Vagina (tissue), 2 donors: ENCODE measurements at places on chromosomes 5 and 9. TPM values are rescaled to one million over a fixed set of nuclear protein-coding genes. Genes with fewer than 3 reads are reported as not detected.

FBLL1 gene
- not detected for total RNA-seq

ZDHHC11B gene
- total RNA-seq, result 2.7 TPM

CDH9 gene
- not detected for total RNA-seq

TBC1D2 gene
- total RNA-seq, result 28.0 TPM

RIGI gene
- total RNA-seq, result 11.3 TPM

NIM1K gene
- not detected for total RNA-seq

SEMA5A gene
- total RNA-seq, result 9.3 TPM

CKMT2 gene
- 3.4 TPM for total RNA-seq

MEIKIN gene
- total RNA-seq, result not detected

OR13J1 gene
- total RNA-seq, result not detected

DNA sequence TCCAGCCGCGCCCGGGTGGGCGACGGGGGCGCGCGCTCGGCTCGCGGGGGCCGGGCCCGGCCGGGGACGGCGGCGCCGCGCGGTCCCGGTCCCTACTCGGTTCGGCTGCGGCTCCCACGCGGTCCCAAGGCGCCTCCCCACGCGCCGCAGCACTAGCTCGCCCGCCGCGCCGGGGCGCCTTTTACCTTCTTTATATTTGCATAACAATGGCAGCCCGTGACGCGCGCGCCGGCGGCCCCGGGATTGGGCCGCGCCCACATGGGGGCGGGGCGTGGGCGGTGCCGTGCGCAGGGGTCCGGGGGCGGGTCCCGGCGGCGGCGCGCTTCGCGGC is at the start of gene NRARP:
NRARP (minus strand) TSS at position 154 of the 331 bp plus-strand sequence. CDS start 343 bp downstream, outside the sequence.
- H3K27ac ChIP-seq, result peak within 1 kb of the TSS; percentile 79
- H3K27me3 ChIP-seq, result peaks cover 8% of the 10 kb centered on the region

- DNase-seq, result no peak
- H3K27me3 ChIP-seq, result no peaks in the 10 kb centered on the region
- no peak overlapping the region for H3K4me3 ChIP-seq
- no peaks in the 10 kb centered on the region for H3K4me1 ChIP-seq
- H3K36me3 ChIP-seq, result no peaks in the 10 kb centered on the region
Observed at GRCh38 chr9:133202145-133202513, 6.9 kb downstream of the OBP2B start.

DNA sequence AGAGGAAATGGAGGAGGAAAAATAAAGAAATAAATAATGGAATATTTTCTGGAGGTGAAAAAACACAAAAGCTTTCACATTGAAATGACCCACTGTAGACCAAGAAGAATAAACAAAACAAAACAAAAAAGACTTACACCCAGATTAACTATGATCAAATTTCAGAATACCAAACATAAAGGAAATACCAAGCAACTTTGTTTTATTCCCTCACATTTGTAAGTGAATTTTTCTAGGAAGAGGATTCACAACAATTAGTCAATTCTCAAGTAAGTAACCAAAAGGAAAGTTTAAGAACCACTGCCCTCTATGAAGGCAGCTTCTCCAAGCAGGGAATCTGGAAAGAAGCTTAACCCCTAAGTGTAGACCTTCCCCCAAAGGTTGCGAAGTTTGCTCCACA is 29.6 kb upstream of the B4GALT1 start:
- H3K4me3 ChIP-seq, result no peak overlapping the region
- no peak for DNase-seq
- no peaks in the 10 kb centered on the region for H3K27me3 ChIP-seq
- H3K27ac ChIP-seq, result peak overlapping the region; percentile 31
- H3K36me3 ChIP-seq, result no peaks in the 10 kb centered on the region
- H3K4me1 ChIP-seq, result peaks cover 47% of the 10 kb centered on the region

- no peak overlapping the region for H3K4me3 ChIP-seq
- H3K27ac ChIP-seq, result no peak overlapping the region
- no peaks in the 10 kb centered on the region for H3K27me3 ChIP-seq
- H3K36me3 ChIP-seq, result no peaks in the 10 kb centered on the region
- H3K4me1 ChIP-seq, result no peaks in the 10 kb centered on the region
Observed at GRCh38 chr5:140083650-140084049, 30.3 kb upstream of the PURA start.

- no peaks in the 10 kb centered on the region for H3K4me1 ChIP-seq
- DNase-seq, result no peak
- no peak overlapping the region for H3K4me3 ChIP-seq
- no peaks in the 10 kb centered on the region for H3K27me3 ChIP-seq
- H3K27ac ChIP-seq, result no peak overlapping the region
- H3K36me3 ChIP-seq, result no peaks in the 10 kb centered on the region
Observed at GRCh38 chr5:175236176-175236575, 207.8 kb downstream of the DRD1 start.

DNA sequence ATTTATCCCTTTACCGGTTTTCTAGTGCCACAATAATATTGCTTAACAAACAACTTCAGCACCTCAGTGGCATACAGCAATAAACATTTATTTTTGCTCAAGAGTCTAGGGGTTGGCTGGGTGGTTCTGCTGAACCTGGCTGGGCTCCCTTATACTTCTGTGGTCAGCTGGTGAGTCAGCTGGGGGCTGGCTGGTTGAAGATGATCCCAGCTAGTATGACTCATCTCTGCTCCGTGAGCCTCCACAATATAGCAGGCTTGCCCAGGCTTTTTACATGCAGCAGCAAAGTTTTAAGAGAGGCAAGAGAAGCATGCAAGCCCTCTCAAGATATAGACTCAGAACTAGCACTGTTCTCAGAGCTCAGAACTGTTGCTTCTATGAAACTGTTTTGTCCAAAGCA is 523.5 kb upstream of the CLINT1 start:
- H3K4me1 ChIP-seq, result peaks cover 19% of the 10 kb centered on the region
- no peaks in the 10 kb centered on the region for H3K27me3 ChIP-seq
- H3K27ac ChIP-seq, result peak overlapping the region; percentile 34
- peak; percentile 93 for DNase-seq
- no peaks in the 10 kb centered on the region for H3K36me3 ChIP-seq
- no peak overlapping the region for H3K4me3 ChIP-seq

GRCh38 chr5:56024810-56025150 is 30.0 kb upstream of the IL6ST start:
- no peak overlapping the region for H3K4me3 ChIP-seq
- DNase-seq, result no peak
- H3K27me3 ChIP-seq, result no peaks in the 10 kb centered on the region
- H3K4me1 ChIP-seq, result peaks cover 11% of the 10 kb centered on the region

DNA sequence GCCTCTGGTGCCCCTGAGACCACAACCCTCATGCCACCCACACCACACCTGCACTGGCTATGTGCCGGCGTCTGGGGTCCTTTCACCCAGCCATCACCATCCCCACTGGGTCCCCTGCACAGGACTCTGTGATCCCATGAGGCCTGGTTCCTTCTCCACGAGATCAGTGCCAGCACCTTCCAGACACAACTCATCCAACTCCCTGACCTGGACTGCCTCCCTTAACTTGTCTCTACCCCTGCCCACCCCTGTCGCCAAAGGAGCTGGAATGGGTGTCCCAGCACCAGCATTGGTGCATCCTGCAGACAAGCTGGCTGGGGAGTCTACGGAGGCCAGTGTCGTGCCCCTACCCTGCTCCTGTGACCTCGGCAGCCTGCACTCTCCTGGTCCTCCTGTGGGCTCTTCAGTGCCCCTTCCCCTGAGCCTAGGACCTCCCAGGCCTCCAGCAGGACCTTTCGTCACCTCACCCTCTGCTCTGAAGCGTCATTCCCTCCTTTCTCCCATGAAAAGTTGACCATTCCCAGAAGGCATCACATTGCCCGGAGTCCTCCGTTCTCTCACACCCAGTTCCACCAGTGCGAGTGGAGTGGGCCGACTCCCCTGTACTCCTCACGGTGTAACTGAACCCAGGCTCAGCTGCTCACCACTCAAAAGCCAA is 87.7 kb downstream of the NSUN2 start:
- no peak overlapping the region for H3K4me3 ChIP-seq
- H3K27ac ChIP-seq, result no peak overlapping the region
- peak; percentile 49 for DNase-seq
- H3K36me3 ChIP-seq, result no peaks in the 10 kb centered on the region
- H3K4me1 ChIP-seq, result no peaks in the 10 kb centered on the region

- H3K27me3 ChIP-seq, result no peaks in the 10 kb centered on the region
- H3K36me3 ChIP-seq, result no peaks in the 10 kb centered on the region
- H3K4me3 ChIP-seq, result no peak overlapping the region
- H3K4me1 ChIP-seq, result peaks cover 71% of the 10 kb centered on the region
- no peak for DNase-seq
- H3K27ac ChIP-seq, result peak overlapping the region; percentile 60
Observed at GRCh38 chr9:700365-701282, 140.9 kb upstream of the DMRT1 start.

- DNase-seq, result no peak
- H3K27me3 ChIP-seq, result no peaks in the 10 kb centered on the region
- H3K4me3 ChIP-seq, result no peak overlapping the region
- H3K4me1 ChIP-seq, result peaks cover 22% of the 10 kb centered on the region
- H3K36me3 ChIP-seq, result peaks cover 6% of the 10 kb centered on the region
Observed at GRCh38 chr5:72214168-72214567, 105.9 kb downstream of the MRPS27 start.
